ENCODE measurements at places on chromosomes 7 and 10.

DNA sequence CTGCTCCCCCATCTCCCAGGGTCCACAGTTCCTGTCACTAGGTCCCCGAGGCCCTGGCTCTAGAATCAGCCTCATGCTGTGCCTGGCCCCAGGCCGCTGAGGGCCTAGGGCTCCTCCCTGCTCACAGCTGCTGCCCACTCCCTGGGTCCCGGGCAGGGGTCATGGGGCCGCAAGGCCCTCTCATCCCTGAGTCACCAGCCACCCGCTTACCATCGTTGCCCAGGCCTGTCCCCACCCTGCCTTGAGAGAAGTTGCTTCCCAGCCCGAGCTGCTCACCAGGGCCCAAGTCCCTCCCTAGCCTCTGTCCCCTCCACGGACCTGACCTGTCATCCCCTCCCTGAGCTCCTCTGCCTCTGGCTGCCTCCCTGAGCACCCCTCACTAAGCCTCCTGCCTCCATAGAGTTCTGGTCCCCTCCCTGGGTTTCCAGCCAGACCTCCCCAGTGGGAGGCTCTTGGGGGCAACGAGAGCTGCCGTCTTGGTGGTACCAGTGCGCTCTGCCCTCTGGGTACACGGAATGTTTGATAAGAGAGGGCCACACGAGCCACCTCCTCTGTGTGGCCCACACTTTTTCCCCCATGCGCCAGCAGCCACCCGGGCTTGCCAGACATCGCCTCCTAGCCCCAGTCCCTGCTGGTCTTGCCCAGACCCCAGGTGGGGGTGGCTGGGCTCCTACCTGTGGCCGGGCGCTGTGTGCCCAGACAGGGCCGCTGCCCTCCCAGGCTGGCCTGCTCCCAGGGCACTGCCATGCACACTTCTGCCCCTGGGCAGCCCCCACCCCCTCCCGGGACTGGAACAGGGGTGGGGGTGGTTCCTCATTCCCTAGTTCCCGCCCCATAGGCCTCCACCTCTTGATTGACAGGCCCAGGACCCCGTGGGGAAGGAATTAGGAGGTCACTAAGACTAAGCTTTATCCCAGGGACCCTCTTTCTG, 21.3 kb downstream of the MLXIPL start:
- no peak for DNase-seq

DNA sequence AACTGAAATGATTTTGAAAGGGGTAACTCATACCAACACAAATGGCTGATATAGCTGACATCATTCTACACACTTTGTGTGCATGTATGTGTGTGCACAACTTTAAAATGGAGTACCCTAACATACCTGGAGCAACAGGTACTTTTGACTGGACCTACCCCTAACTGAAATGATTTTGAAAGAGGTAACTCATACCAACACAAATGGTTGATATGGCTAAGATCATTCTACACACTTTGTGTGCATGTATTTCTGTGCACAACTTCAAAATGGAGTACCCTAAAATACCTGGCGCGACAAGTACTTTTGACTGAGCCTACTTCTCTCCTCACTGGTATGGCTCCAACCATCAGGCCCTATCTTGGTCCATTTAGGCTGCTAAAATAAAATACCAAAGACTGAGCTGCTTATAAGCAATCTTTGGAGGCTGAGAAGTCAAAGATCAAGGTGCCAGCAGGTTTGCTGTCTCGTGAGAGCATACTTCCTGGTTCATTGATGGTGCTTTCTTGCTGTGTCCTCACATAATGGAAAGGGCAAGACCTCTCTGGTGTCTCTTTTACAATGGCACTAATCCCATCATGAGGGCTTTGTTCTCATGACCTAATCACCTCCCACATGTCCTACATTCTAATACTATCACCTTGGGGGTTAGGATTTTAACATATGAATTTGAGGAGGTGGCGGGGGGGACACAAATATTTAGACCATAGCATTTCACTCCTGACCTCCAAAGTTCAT, 173.3 kb downstream of the CFTR start:
- DNase-seq: no peak

DNA sequence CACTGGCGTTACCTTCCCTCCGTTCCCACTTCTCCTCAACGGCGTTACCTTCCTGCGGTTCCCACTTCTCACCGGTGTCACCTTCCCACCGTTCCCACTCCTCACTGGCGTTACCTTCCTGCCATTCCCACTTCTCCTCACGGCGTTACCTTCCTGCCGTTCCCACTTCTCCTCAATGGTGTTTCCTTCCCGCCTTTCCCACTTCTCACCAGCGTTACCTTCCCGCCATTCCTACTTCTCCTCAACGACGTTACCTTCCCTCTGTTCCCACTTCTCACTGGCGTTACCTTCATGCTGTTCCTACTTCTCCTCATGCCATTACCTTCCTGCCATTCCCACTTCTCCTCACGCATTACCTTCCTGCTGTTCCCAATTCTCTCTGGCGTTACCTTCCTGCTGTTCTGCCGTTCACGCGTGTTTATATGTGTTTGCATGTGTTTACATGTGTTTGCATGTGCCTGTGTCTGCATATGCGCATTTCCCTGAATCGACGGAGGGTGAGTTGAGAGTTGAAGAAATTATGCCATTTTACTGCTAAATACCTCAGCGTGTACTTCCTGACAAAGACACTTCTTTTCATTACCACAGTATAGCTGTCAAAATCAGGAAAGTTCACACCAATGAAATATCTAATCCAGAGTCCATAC, 23.2 kb upstream of the CFAP46 start:
- DNase-seq: no peak

DNA sequence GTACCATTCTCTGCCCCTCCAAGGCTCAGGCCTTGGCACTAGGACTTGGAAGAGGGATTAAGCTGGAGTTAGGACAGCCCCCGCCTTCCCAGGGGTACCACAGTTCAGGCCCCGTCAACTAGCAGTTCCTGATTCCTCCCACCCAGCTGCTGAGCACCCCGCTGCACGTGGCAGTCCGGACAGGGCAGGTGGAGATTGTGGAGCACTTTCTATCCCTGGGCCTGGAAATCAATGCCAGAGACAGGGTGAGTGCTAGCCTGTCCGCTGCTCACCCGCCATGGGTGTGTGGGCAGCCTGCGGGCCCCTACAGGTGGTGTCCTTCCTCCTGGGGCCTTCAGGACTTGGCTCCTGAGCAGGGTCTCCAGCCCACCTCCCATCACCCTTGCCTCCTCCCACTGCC, 2.0 kb upstream of the HOGA1 start:
- DNase-seq: no peak

GRCh38 chr10:125153703-125154490, 6.5 kb downstream of the CTBP2 start:
- no peak for DNase-seq

DNA sequence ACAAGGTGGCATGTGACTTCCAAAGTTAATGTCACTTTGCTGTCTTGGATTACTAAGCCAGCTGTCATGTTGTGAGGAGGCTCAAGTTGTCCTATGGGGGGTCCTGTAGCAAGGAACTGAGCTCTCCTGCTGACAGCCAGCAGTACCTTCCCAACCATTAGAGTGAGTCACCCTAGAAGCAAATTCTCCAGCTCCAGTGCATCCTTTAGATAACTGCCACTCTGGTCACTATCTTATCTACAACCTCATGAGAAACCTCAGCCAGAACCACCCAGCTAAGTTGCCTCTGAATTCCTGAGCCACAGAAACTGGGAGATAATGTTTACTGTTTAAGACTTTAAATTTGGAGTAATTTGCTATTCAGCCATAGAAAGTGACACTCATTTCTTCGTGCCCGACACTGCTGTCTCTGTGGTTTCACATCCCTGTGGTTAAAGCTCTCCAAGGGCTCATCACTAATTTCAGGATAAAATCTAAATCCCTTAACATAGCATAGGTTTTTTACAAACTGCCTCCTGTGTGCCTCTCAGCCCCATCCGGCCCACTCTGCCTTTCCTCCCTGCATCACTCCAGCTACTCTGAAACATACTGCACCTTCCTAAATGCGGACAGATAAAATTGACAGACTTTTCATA, 83.5 kb downstream of the PRR15 start:
- no peak for DNase-seq

DNA sequence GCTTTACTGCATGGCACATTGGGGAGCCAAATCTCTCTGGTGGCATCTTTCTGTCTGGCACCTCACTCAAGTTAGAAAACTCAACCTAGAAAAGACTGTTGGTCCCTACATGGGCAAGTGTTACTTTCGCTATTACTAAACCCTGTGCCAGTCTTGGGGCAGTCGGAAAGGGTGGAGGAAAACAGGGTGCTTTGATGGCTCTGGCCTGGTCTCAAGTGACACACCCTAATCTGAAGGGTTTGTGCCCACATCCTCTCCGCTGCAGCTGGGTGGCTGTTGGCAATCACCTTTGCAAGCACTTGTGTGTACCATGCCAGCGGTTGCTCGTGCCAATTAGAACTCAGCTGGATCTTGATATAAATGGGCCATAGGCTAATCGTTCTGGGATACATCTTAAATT, 159.8 kb upstream of the ITGB1 start:
- DNase-seq: no peak

GRCh38 chr7:54782314-54782713, 23.3 kb upstream of the SEC61G start:
- DNase-seq: no peak

GRCh38 chr7:131249003-131249402, 78.7 kb upstream of the MKLN1 start:
- DNase-seq: no peak

DNA sequence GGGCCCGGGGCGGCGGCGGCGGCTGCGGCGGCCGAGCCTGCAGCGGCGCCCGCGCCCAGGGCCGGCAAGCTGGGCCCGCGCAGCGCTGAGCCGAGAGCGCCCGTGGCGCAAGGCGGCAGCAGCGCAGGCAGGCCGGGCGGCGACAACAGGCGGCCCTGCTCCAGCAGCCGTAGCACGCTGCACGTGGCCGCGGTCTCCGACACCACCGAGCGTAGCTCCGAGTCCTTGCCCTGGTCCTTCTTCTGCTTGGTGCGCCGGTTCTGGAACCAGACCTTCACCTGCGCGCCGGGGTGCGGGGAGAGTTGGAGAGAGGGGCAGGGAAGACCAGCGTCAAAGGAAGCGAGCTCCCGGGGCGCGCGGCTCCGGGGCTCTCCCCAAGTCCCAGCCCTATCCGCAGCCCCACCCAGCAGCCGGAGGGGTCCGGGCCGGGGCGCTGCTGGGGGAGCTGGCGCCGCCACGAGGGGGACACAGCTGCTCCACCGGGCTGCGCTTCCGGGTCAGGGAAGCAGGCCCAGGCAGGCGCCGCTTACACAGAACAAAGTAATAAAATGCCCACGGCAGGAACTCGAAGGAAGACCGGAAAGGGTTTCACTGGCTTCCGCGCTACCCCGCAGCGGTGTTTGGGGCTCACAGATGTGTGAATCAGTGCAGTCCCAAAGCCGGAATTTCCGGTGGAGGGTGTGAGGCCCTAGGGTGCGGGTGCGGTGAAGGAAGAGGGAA, 3.6 kb downstream of the VAX1 start:
- no peak for DNase-seq

GRCh38 chr10:65864529-65864928, 1061.3 kb upstream of the LRRTM3 start:
- DNase-seq: no peak

DNA sequence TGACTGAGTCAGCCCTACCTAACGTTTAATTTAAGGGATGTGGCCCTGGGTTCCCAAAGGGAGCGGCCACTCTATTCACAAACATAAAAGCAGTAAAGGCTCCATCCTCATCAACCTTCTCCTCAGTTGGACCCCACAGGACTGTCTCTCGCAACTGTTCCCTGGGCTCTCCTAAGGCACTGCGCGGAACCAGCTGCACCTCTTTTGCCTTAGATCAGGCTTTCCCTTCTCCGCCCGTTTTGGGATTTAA, 689 bp upstream of the GTPBP4 start:
- no peak for DNase-seq

GRCh38 chr7:1752771-1753563, 82.9 kb downstream of the ELFN1 start:
- DNase-seq: no peak

- no peak for DNase-seq
Observed at GRCh38 chr7:68720697-68721096, 877.6 kb upstream of the AUTS2 start.

- no peak for DNase-seq
Observed at GRCh38 chr7:145184956-145185355, 349.1 kb upstream of the TPK1 start.

GRCh38 chr7:3370068-3370830, 69.2 kb downstream of the SDK1 start:
- no peak for DNase-seq

DNA sequence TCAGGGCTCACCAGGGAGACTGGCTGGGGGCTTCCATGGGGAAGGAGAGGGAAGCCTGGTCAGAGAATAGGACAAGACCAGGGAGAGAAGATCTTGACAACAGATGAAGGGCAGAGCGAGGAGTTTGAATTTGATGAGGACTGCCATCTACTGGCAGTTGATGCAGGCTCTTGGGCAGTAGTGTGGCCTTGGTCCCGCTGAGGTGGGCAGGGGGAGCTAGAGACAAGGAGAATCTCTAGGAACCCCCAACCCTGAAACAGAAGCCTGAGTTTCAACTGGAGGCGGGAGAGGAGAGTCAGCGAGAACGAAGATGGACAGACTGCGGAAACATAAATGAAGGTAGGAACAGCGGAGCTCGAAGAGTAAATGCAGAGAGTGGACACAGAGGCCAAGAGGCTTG, 81.0 kb downstream of the PPP1R3C start:
- no peak for DNase-seq

- DNase-seq: no peak
Observed at GRCh38 chr10:27618906-27619305, 114.8 kb downstream of the RAB18 start.

GRCh38 chr10:80536361-80536835, 1.3 kb upstream of the SH2D4B start:
- no peak for DNase-seq

GRCh38 chr7:35584990-35585389, 109.9 kb downstream of the HERPUD2 start:
- no peak for DNase-seq

- DNase-seq: no peak
Observed at GRCh38 chr10:127034790-127035189, 129.6 kb downstream of the DOCK1 start.

DNA sequence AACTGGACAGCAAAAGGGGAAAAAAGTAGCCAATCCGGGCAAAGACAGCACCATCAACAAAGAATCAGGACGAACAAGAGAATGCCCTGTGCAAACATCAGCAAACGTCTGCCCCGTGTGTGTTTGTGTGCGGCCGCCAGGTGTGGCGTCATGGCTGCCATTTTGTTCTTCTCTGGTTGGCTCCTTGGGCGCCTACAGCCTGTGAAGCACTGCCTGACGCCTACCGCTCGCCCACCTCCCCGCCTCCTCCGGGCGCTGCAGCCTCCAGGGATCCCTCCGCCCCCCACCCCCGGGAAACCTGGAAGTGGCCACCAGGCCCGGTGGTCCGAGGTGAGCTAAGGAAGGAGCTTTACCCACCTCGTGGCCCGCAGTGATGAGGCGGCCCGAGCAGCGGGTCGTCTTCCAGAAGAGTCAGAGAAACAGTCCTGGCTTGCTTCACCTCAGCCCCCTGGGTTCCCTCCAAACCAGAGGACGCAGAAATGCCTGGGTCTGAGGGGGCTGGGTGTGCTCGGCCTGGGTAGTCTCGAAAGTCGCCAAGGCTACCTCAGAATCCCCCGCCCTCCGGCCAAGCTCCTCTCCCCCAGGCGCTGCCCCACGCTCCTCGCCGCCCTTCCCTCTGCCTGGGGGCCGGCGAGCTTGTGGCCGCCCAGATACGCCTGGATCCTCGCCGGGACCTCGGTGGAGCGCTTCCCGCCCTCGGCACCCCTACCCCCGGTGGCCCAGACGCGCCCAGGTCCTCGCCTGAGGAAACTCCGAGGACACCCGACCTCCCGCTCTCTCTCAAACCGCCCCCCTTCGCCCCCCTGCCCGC, 61.8 kb upstream of the IL6 start:
- DNase-seq: no peak

Measured in activated CD8-positive, alpha-beta memory T cell treated with anti-CD3 and anti-CD28 coated beads for 1 hour (primary cell).